ENCODE measurements at places on chromosomes 1 and 21. TPM values are rescaled to one million over a fixed set of nuclear protein-coding genes. Genes with fewer than 3 reads are reported as not detected.
A peak's percentile ranks its signal among the peaks of the same experiment; 100 is the strongest.

DNA sequence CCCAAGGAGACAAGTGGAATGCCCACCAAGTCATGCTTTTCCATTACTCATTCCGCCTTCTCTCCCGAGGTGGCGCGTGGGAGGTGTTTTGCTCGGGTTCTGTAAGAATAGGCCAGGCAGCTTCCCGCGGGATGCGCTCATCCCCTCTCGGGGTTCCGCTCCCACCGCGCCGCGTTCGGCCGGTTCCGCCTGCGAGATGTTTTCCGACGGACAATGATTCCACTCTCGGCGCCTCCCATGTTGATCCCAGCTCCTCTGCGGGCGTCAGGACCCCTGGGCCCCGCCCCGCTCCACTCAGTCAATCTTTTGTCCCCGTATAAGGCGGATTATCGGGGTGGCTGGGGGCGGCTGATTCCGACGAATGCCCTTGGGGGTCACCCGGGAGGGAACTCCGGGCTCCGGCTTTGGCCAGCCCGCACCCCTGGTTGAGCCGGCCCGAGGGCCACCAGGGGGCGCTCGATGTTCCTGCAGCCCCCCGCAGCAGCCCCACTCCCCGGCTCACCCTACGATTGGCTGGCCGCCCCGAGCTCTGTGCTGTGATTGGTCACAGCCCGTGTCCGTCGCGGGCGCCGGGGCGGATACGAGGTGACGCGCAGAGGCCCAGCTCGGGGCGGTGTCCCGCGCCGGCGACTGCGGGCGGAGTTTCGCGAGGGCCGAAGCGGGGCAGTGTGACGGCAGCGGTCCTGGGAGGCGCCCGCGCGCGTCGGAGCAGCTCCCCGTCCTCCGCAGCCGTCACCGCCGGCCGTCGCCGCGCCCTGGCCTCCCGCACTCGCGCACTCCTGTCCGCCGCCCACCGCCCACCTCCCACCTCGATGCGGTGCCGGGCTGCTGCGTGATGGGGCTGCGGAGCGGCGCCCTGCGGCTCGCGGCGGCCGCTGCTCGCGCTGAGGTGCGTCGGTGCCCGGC, at the start of gene KIF1B:
TSS of gene KIF1B (plus strand) at position 666 of the 906 bp plus-strand sequence. CDS start 21,759 bp downstream, outside the sequence.
- no peak within 1 kb of the TSS for H3K27ac ChIP-seq
- H3K4me3 ChIP-seq, result peak within 1 kb of the TSS; percentile 78
- peak; percentile 99 for DNase-seq
- H3K4me1 ChIP-seq, result peaks cover 29% of the 10 kb centered on the region
- no peaks in the 10 kb centered on the region for H3K36me3 ChIP-seq
- H3K27me3 ChIP-seq, result peaks cover 8% of the 10 kb centered on the region

The NR5A2 gene
- not detected for total RNA-seq

GRCh38 chr21:44364151-44365053, 11.0 kb downstream of the TRPM2 start:
- H3K36me3 ChIP-seq, result no peaks in the 10 kb centered on the region
- H3K27me3 ChIP-seq, result peaks cover 19% of the 10 kb centered on the region
- no peaks in the 10 kb centered on the region for H3K4me1 ChIP-seq
- DNase-seq, result no peak

The GNAT2 gene
- 0.25 TPM for total RNA-seq

The RASSF5 gene
- 0.19 TPM for total RNA-seq

The SH2D1B gene
- total RNA-seq, result not detected
